ENCODE measurements at places on chromosomes 11 and 22.
A peak's percentile ranks its signal among the peaks of the same experiment; 100 is the strongest.

GRCh38 chr11:130625578-130626306, 177.3 kb downstream of the ADAMTS15 start:
- no peak for DNase-seq

GRCh38 chr11:74248469-74248868, 63.0 kb downstream of the P4HA3 start:
- no peak for DNase-seq

DNA sequence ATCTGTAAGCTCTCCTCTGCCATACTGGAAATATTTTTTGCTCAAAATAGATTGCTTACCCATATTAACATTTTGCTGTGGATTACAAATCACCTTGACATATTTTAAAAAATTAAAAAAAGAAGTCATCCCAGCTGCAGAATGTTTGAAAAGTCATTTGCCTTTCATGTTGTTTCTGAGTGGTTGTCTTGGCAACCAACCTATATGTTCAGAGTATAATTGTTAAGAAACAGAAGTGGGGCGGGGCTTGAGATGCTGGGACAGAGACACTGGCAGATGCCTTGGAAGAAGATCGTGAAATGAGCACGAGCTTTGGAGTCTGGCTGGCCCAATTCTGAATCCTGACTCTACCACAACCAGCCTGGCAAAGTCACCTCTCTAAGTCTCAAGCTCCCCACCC, 348.2 kb downstream of the LARGE1 start:
- no peak for DNase-seq

- DNase-seq = peak; percentile 56
These were observed 13.0 kb upstream of the EIF3D start for GRCh38 chr22:36541831-36542411.

- DNase-seq = no peak
These were observed 44.6 kb downstream of the APLP2 start for GRCh38 chr11:130114281-130114680.

- no peak for DNase-seq
These were observed 1.2 kb downstream of the MAP4K2 start for GRCh38 chr11:64801561-64802369.

GRCh38 chr22:44225091-44225689, 44.5 kb downstream of the PARVG start:
- no peak for DNase-seq

DNA sequence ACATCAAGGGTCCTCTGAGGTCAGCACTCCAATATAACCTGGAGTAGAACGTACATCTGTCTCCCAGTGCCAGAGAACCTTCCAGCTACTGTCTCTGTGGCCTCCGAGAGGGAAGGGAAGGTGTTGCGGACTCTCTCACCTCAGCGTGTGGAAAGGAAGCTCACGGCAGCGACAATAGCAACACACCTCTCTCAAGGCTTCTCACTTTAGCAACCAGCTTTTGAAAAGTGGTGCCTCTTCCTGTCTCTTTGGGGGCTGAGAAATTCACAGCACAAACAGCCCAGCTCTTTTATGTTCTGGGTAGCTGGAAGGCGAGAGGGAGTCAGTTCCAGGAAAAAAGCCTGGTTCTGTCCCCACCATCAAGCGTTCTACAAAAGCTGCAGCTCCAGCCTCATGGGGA, 156.9 kb upstream of the TBCEL start:
- no peak for DNase-seq

GRCh38 chr22:19061471-19062138, 60.6 kb downstream of the DGCR2 start:
- no peak for DNase-seq

GRCh38 chr11:19320827-19321226, 80.1 kb upstream of the E2F8 start:
- no peak for DNase-seq

DNA sequence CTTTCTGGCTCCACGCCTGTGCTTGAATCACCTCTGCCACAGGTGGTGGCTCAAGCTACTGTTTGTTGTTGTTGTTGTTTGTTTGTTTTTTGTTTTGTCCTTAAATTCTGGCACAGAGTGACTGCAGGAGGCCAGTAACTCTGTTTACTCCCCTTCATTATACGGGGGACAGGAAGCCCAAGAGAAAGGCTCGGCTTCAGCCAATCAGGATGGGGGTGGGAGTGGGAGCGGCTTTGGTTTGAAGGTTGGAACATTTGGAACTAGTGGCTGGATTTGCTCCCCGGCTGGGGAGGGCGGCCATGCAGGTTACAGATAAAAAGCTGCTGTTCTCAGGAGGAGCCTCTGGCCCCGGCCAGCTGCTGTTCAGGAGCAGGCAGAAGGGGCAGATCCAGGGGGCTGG, 19.7 kb upstream of the CABP2 start:
- no peak for DNase-seq

- no peak for DNase-seq
These were observed 81.9 kb downstream of the UVRAG start for GRCh38 chr11:75896843-75897419.

DNA sequence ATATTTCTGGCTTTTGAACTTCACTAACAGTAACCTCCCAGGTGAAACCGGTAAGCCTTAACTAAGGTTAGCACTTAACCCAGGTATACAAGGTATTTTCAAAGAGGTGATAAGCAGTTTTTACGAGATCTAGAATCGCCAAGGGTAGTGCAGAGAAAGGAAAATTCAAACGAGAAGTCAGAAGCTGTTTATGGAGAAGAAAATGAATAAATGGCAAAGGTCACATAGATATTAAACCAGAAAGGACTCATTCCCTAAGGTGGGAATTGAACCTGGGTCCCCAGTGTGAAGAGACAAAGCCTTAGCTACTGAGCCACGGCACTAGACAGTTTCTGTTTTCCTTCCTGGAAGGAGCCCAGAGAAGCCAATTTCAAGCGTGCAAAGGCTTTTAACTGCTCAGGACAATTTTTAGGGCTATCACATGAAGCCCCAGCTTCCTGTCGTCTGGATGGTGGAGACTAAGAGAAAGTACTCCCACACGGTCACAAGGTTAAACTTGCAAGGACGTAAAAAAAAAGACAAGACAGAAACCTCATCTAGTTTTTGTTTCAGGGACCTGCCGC, 5.7 kb upstream of the C1QTNF6 start:
- DNase-seq = peak; percentile 31

GRCh38 chr22:19802894-19803735, 42.5 kb downstream of the TBX1 start:
- DNase-seq = peak; percentile 6

- DNase-seq = peak; percentile 70
These were observed 13.2 kb downstream of the OTUB1 start for GRCh38 chr11:63999349-64000025.

DNA sequence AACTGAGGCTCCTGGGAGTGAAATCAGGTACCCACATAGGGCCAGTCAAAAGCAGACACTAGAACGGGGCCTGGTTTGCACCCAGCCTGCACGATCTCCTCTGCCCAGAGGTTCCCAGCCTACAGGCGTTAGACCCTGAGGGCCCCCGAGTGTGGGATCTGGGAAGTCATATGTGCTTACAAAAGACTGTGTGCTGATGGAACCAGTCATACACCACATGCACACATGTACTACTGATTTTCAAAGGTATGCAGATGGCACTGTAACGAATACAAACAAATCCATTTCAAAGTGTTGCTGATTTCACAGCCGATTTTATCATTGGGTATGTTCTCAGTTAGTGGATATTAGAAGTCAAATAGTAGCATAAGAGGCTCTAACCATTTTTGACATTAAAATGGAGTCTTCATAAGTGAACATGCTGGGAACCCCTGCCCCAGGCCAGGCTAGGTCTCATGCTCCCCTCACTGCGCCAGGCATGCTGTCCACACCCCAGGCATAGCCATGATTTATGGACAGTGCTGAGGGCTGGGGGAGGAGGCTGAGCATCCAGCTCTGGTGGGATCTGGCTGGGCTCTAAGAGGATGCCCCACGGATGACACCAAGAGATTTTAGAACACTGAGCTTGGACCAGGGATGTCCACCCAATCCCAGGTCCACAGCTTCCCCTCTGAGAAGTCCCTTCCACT, 38.6 kb upstream of the LRRC32 start:
- DNase-seq = no peak

DNA sequence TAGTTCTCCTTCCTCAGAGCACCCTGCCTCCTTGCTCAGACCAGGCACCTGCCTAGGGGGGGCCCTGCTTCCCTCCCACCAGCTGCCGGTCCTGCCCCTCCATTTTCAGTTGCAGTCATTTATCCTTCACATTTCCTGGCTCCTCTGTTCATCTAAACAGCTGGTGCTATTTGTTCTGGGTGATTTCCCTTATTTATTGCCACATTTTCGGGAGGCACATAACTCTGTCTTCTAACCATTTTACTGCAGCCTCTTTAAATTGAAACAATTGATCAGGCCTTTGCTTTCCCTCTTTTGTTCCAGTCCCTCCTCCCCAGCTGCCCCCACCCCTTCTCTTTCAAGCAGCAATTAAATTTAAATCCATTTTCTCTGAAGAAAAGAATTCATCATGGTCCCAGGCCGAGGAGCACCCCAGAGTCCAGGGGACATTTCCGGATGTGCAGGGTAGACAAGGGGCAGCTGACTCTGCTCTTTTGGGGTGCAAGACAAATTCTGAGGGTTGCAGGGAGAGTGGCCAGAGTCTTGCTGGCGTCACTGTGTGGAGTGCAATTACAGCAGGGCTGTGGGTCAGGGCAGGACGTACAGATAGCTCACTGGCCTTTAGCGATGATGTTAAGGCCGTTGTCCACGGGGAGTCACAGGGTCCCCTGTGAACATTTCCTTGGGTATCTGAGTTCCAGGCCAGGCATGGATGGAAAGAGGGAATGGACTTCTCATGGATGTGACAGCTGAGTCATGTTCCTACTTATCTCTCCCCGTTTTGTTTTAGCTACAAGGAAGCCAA, 476.4 kb downstream of the TBC1D22A start:
- DNase-seq = no peak

DNA sequence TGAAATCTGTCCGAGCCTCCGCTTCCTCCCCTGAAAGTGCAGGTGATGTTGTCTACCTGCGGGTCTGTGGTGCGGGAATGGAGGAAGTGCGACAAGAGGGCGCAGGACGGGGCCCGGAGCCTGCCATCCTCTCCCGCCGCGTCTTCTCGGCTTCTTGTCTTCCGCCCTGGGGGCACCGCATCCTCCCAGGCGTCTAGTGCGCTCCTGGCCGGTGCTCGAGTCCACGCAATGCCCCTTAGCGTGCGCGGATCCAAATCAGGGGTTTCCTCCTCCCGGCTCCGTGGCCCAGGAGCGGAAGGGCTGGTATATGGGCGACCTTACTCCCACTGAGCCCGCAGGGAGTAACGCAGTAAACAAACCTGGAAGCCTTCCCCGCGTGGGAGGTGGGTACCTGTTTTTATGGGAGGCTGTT, 405 bp downstream of the SFI1 start:
- DNase-seq = peak; percentile 48
